Panc1 (cell line): ENCODE measurements at places on chromosomes 1 and 21. TPM values are rescaled to one million over a fixed set of nuclear protein-coding genes. Genes with fewer than 3 reads are reported as not detected.
A peak's percentile ranks its signal among the peaks of the same experiment; 100 is the strongest.

GRCh38 chr1:161177112-161177935, at the start of gene B4GALT3:
Gene B4GALT3, minus strand, starts transcription at chr1:161177507. Its CDS starts 1,447 bp downstream, at chr1:161176060.
- H3K36me3 ChIP-seq: peaks cover 21% of the 10 kb centered on the region
- peak within 1 kb of the TSS; percentile 82 for H3K4me3 ChIP-seq
- peak within 1 kb of the TSS; percentile 93 for H3K27ac ChIP-seq
- no peaks in the 10 kb centered on the region for H3K27me3 ChIP-seq
- DNase-seq: no peak

GRCh38 chr1:54604572-54605370, 18.6 kb downstream of the FAM151A start:
- DNase-seq: no peak
- H3K4me1 ChIP-seq: no peaks in the 10 kb centered on the region
- no peak overlapping the region for H3K4me3 ChIP-seq
- H3K27ac ChIP-seq: no peak overlapping the region
- H3K36me3 ChIP-seq: no peaks in the 10 kb centered on the region
- no peaks in the 10 kb centered on the region for H3K27me3 ChIP-seq

DNA sequence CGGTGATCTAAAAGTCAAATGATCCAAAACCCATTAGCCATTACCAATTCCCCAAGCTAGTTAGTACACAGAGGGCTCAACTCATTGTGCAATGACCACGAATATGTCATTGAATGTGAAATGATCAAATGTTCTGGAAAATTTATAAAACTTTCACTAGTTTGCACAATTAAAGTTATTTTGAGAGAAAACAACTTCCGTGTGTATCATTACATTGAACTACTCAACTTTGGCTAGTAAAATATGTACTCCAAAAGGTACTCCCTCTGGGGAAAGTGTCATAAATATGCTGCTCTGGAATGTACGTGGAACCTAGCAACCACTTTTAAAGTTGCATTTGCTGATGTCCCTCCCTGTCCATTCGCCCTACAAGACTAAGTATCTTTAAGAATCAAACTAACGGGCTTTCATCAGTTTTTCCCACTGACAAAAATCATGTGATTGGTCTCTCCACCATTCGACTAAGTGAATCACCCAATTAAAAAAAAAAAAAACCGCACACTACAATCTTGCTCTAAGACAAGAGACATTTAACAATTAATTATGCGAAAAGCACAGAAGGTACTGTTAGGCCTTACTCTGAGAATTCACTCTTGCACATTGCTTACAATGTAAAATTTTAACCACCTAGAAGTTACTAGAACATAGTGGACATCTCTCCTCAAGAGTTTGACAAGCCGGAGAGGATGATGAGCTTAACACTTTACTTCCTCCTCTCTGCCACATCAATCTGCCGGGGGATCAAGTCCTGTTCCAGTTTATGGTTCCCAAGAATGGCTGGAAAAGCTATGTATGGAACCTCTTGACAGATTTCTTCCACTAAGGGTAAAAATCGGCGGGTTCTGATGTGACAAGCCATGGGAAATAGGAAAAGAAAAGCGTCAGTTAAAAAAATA, 1.2 kb downstream of the ACBD3 start:
- DNase-seq: no peak
- H3K4me1 ChIP-seq: peaks cover 11% of the 10 kb centered on the region; the same call in 1 of the 2 replicates
- peak overlapping the region; percentile 84 for H3K27ac ChIP-seq
- H3K4me3 ChIP-seq: peak overlapping the region; percentile 91
- H3K36me3 ChIP-seq: peaks cover 4% of the 10 kb centered on the region
- H3K27me3 ChIP-seq: no peaks in the 10 kb centered on the region

GRCh38 chr1:25805863-25806225, 5.9 kb downstream of the SELENON start:
- DNase-seq: no peak
- H3K27ac ChIP-seq: no peak overlapping the region
- no peaks in the 10 kb centered on the region for H3K27me3 ChIP-seq
- no peaks in the 10 kb centered on the region for H3K36me3 ChIP-seq
- H3K4me1 ChIP-seq: 0 out of 2 replicates have a peak, but pooled peaks cover 3% of the 10 kb centered on the region

Gene LAMC1
- total RNA-seq: 113 TPM

Gene COL9A2
- total RNA-seq: 2.9 TPM

GRCh38 chr1:81455481-81455880, 345.3 kb upstream of the ADGRL2 start:
- no peaks in the 10 kb centered on the region for H3K36me3 ChIP-seq
- DNase-seq: no peak
- no peak overlapping the region for H3K27ac ChIP-seq
- H3K4me3 ChIP-seq: no peak overlapping the region
- H3K27me3 ChIP-seq: no peaks in the 10 kb centered on the region

- H3K27ac ChIP-seq: no peak overlapping the region
- no peak overlapping the region; the same call in 1 of the 2 replicates for H3K4me3 ChIP-seq
- no peaks in the 10 kb centered on the region for H3K27me3 ChIP-seq
- no peak for DNase-seq
- H3K36me3 ChIP-seq: no peaks in the 10 kb centered on the region
These were observed 18.3 kb upstream of the IL6R start for GRCh38 chr1:154386643-154387352.

Gene HIPK1
- total RNA-seq: 41.5 TPM

DNA sequence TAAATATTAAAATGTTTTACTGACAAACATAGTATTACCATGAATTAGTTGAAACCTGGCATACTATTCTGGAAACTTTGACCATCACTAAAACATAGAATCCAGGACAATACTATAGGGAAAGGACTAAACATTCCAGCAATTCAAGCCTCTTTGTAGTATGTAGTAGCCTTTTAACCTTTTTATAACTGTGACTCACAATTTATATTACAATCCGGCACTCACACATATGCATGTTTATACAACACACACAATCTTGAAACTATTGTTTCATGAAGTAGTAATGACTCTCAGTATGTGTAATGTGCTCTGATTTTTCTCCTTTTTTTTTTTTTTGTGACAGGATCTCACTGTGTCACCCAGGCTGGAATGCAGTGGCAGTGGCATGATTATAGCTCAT, 64.3 kb downstream of the ANKRD13C start:
- no peak overlapping the region for H3K4me3 ChIP-seq
- no peaks in the 10 kb centered on the region for H3K27me3 ChIP-seq
- no peak overlapping the region for H3K27ac ChIP-seq
- DNase-seq: no peak

Gene TACSTD2
- total RNA-seq: 0.28 TPM

DNA sequence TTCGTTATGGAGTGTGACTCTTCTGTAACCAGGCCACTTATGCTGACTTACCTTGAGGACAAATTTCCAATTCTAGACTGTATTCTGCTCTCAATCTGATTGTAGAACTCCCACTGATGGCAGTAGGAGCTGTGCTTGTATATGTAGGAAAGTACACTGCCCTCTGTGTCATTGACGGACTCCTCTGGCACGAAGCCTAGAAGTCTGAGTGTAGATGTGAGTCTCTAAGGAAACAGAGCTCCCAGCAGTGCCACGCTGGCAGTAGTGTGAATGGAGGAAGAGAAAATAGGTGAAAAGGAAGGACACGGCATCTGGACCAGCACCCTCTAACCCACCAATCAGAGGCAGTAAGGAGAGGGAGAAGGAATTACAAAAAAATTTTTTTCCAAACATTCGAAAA, 130.4 kb upstream of the ADGRL2 start:
- H3K36me3 ChIP-seq: no peaks in the 10 kb centered on the region
- no peaks in the 10 kb centered on the region for H3K27me3 ChIP-seq
- peak; percentile 64 for DNase-seq

GRCh38 chr21:40049031-40049930, 182.0 kb downstream of the PCP4 start:
- no peaks in the 10 kb centered on the region for H3K27me3 ChIP-seq
- H3K4me3 ChIP-seq: no peak overlapping the region

- H3K4me1 ChIP-seq: peaks cover 13% of the 10 kb centered on the region
- no peaks in the 10 kb centered on the region for H3K36me3 ChIP-seq
- no peak overlapping the region for H3K27ac ChIP-seq
- H3K4me3 ChIP-seq: no peak overlapping the region
- no peak for DNase-seq
These were observed 121.9 kb downstream of the CRYAA start for GRCh38 chr21:43290421-43291346.

- H3K4me1 ChIP-seq: no peaks in the 10 kb centered on the region
- no peaks in the 10 kb centered on the region for H3K36me3 ChIP-seq
- H3K4me3 ChIP-seq: no peak overlapping the region
- no peaks in the 10 kb centered on the region; the same call in 1 of the 2 replicates for H3K27me3 ChIP-seq
- DNase-seq: no peak
These were observed 397.2 kb downstream of the DUSP10 start for GRCh38 chr1:221344693-221345092.

- no peak overlapping the region for H3K27ac ChIP-seq
- H3K4me1 ChIP-seq: no peaks in the 10 kb centered on the region
- no peak for DNase-seq
These were observed 36.1 kb downstream of the DPH5 start for GRCh38 chr1:100989306-100990077.

Gene MFAP2
- 12.9 TPM for total RNA-seq

DNA sequence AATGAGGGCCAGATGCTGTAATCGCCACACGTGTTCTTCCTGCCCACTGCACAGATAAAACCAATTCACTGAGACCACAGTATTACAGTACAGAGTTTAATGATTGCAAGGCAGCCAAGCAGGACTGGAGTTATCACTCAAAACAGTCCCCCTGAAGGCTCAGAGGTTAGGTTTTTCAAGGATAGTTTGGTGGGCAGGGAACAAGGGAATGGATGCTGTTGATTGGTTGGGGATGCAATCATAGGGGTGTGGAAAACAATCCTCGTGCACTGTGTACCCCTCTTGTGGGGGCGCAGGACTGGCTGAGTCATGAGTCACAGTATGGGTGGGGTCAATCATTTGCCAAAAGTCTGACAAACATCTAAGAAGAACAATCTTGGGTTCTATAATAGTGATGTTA, 12.4 kb upstream of the USP1 start:
- no peaks in the 10 kb centered on the region for H3K27me3 ChIP-seq
- no peak overlapping the region for H3K4me3 ChIP-seq
- no peak overlapping the region for H3K27ac ChIP-seq
- H3K4me1 ChIP-seq: no peaks in the 10 kb centered on the region
- no peak for DNase-seq
- H3K36me3 ChIP-seq: no peaks in the 10 kb centered on the region

Gene RIPPLY3
- 1.2 TPM for total RNA-seq

DNA sequence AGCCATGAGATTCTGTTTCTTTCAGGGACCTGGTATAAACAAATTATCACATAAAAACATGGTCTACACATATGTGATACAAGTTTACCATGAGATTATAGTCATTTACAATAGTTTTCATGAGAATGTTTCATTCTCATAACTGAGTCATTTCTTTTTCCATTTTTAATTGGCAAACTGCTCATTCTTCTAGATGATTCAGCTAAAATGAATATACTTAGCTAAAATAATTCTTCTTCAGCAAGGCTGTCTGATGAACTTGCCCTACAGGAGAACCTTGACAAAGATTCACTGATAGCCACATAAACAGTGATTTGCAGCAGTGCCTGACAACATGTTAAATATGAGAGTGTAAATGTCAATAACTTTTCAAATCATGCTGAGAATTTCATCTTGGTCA, 253.2 kb downstream of the FMN2 start:
- H3K27ac ChIP-seq: no peak overlapping the region
- H3K4me3 ChIP-seq: no peak overlapping the region
- H3K27me3 ChIP-seq: no peaks in the 10 kb centered on the region
- DNase-seq: no peak
- H3K4me1 ChIP-seq: no peaks in the 10 kb centered on the region

- H3K36me3 ChIP-seq: no peaks in the 10 kb centered on the region
- no peak for DNase-seq
- H3K4me3 ChIP-seq: no peak overlapping the region
- H3K27me3 ChIP-seq: 0 out of 2 replicates have a peak, but pooled peaks cover 2% of the 10 kb centered on the region
- no peak overlapping the region for H3K27ac ChIP-seq
- H3K4me1 ChIP-seq: no peaks in the 10 kb centered on the region
These were observed 87.3 kb downstream of the DISP3 start for GRCh38 chr1:11566042-11566850.

Gene CD48
- 0.67 TPM for total RNA-seq

Gene ALX3
- not detected for total RNA-seq

- H3K27ac ChIP-seq: no peak overlapping the region
- DNase-seq: no peak
- no peaks in the 10 kb centered on the region for H3K27me3 ChIP-seq
- H3K36me3 ChIP-seq: no peaks in the 10 kb centered on the region
- no peak overlapping the region for H3K4me3 ChIP-seq
These were observed 785.7 kb downstream of the ADGRL2 start for GRCh38 chr1:82586473-82586872.

GRCh38 chr21:37294679-37295078, 27.5 kb upstream of the VPS26C start:
- H3K4me3 ChIP-seq: no peak overlapping the region
- no peak for DNase-seq
- no peak overlapping the region for H3K27ac ChIP-seq
- H3K36me3 ChIP-seq: no peaks in the 10 kb centered on the region

GRCh38 chr1:234958706-234959657, 169.7 kb downstream of the TOMM20 start:
- H3K4me1 ChIP-seq: peaks cover 98% of the 10 kb centered on the region
- DNase-seq: no peak
- no peaks in the 10 kb centered on the region for H3K27me3 ChIP-seq
- no peak overlapping the region for H3K4me3 ChIP-seq
- H3K36me3 ChIP-seq: no peaks in the 10 kb centered on the region

DNA sequence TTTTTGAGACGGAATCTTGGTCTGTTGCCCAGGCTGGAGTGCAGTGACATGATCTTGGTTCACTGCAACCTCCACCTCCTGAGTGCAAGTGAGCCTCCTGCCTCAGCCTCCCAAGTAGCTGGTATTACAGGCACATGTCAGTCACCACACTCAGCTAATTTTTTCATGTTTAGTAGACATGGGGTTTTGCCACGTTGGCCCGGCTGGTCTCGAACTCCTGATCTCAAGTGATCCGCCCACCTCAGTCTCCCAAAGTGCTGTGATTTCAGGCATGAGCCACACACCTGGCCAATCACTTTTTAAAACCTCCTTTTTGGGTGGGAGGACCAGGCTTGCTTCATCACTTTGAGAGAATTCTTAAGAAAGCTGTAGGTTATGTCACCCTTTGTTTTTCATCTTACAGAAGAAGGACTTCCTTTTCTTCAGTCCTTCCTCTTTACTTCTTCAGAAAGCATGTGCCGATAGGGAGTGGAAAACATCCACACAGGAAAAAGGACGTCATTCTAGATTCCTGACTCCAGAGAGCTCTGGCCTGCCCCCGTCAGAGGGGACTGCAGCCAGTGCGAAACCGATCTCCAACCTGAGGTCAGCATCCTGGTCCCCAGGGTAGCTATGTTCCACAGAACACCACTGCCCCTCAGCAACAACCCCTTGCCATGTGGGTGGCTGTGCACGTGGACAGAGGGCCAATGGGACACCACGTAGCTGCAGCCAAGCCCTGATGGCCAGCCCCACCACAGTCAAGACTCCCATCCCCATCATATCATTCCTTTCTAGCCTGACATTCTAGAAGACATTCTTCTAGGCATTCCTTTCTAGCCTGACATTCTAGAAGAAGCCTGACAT, 21.9 kb downstream of the NCF2 start:
- no peaks in the 10 kb centered on the region for H3K4me1 ChIP-seq
- no peak overlapping the region for H3K27ac ChIP-seq
- no peaks in the 10 kb centered on the region for H3K27me3 ChIP-seq
- no peak for DNase-seq
- H3K4me3 ChIP-seq: no peak overlapping the region

- no peak overlapping the region for H3K4me3 ChIP-seq
- H3K36me3 ChIP-seq: no peaks in the 10 kb centered on the region
- H3K4me1 ChIP-seq: no peaks in the 10 kb centered on the region
- no peak overlapping the region for H3K27ac ChIP-seq
These were observed 35.6 kb upstream of the ADGRL4 start for GRCh38 chr1:79042117-79042516.

Gene OR14I1
- not detected for total RNA-seq

Gene PYHIN1
- not detected for total RNA-seq
